ENCODE measurements at places on chromosomes 16 and 17.

DNA sequence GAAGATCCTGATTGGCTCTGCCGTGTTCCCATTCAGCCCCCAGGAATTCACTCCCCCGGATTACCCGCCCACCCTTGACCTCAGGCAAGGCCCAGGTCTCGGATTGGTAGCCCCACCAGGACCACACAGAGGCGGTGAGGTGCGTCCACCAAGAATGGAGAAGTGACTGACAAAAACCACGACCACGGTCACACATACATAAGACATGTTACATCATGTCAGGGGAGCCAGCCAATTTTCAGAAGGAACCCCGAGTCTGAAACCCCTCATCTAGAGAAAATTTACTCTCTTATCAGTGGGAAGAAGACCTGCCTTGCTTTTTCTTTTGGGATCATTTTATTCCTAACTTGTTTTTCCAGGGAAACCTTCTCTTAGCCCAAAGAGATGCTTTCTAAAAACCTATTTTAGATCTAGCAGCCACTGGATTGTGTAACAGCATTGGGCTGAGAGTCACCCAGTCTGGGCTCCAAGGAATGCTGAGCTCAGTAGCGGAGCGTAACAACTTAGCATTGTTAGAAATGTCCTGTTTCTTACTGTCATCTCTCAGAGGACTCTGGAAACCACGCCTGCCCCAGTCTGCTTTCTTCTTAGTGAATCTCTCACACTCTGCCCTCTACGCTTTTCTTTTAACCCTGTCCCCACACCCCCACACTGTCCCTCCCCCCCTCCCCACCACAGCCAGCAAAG, 164.1 kb downstream of the CMIP start:
- DNase-seq = no peak

DNA sequence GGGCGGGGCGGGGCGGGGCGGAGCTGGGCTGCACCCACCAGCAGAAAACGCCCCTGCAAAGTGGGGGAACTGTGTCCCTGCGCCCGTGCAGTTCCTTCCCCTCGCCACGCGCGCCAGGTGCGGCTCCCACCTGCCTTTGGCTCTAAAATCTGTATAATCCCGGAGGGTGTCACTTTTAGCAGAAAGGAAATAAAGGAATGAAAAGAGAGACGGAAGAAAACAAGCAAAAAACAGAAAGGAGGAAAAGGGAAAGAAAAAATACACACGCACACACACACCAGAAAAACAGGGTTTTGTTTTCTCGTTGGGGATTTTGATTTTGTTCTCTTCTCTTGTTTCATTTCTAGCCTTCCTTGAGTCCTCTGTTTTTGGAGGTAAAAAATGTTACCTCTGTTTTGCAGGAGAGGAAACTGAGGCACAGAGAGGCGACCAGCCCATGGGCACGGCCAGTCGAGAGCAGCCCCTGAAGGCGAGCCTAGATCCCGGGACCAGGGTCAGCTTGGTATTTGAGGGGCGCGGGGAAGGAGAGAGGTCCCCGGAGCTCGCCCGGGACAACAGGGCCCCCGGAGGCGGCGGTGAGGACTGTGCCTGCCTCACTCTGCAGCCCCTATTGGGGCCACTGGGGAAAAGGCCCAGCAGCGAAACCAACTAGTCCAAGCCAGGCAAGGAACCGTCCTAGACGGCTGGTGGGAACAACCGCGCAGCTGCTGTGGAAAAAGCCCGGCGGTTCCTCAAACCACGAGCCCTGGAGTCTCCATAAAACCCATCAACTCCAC, 594 bp upstream of the CARHSP1 start:
- no peak for DNase-seq

- DNase-seq = no peak
These were observed 43.4 kb downstream of the ZNF276 start for GRCh38 chr16:89764711-89765201.

DNA sequence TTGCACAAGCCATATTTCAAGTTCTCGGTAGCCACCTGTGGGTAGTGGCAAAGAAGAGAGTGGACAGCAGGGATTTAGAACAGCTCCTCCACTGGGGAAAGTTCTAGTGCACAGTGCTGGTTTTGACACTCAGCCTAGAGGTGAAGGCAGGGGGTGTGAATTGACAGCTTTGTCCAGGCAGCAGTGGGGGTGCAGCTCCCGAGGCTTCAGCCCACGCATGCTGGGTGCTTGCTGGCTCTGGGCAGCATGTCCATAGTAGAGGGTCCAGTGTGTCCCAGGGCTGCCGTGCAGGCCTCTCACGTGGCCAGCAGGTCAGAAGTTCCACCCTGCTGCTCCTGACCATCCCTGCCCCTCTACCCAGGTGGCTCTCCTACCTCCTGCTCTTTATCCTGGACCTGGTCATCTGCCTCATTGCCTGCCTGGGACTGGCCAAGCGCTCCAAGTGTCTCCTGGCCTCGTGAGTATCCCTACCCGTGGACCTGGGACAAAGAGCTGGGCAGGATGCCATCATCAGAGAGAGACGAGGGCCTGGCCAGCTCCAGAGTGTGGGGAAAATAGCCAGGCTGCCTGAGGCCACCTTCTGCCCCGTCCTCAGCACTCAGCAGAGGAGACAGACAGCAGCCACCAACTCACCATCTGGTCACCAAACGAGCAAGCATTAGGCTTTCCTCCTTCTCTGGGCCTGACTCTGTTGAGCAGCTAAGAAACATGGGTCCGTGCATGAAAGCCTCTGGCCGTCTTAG, 29.8 kb downstream of the TTYH2 start:
- no peak for DNase-seq

DNA sequence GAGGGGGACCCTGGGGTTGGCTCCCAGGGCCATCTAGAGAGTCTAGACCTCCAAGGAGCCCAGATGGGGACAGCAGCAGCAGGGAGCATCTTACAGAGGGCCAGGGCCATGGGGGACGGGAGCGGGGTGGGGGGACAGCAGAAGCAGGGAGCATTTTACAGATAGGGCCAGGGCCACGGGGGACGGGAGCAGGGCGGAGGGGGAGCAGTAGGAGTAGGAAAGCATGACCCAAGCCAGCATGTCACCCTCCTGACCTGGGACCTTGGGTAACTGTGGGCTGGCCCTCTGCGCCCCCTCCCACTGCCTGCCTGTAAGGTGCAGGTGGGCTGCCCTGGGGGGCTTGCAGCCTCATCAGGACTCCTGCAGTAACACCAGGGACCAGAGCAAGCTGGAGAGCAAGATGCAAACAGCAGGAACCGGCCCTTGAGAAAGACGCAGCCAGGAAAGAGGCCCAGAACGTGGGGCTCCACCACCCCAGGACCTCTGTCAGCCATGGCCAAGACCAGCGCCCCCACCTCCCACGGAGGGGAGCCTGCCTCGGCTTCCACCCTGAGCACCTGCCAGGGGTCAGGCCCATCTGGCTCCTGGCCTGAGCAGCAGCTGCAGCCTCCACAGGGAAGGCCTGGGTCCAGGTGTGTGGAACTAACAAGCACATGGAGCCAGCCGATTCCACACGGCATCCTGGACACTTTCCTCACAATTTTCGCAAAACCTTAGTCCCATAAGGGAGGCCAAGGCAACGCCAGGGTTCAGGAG, 2.4 kb downstream of the ZNF598 start:
- no peak for DNase-seq

- DNase-seq = no peak
These were observed 57.2 kb downstream of the WDR45B start for GRCh38 chr17:82590881-82591539.

DNA sequence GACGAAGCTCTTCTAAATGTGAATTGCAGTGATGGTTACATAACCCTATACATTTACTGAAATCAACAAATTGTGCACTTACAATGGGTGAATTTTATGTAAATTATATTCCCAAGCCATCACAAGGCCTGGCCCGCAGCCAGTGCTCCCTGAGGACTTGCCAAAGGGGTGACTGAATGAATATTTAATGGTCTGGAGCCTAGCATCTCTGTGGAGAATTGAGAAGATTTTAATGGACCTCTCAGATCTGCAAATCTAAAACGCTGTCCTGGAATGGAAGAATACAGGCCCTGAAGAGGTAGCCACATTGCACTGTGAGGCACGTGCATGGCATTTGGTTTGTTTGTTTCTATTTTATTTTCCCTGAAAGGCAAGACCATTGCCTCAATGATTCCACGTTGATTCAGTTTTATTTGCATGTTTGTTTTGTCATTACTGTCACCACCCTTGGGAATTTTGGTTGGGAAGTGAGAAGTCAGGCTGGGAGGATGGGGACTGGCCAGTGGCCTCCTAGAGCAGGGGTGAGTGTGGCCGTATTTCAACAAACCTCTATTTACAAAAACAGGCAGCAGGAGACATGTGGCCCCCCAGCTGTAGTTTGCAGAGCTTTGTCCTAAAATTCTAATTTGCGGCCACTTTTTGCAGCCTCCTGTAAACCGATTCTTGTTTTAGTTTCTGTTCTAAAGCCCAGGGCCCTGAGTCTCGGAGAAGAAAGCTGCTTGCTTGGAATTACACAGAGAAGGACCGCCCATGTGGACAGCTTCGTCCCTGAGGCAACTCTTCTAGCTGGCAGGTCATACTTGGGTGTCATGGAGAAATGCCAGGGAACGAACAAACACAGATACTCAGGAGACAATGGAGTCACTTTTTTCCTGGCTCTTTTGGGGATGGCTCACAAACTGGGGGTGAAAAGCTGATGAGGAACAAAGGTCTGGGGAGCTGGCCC, 40.5 kb upstream of the GCSH start:
- no peak for DNase-seq

DNA sequence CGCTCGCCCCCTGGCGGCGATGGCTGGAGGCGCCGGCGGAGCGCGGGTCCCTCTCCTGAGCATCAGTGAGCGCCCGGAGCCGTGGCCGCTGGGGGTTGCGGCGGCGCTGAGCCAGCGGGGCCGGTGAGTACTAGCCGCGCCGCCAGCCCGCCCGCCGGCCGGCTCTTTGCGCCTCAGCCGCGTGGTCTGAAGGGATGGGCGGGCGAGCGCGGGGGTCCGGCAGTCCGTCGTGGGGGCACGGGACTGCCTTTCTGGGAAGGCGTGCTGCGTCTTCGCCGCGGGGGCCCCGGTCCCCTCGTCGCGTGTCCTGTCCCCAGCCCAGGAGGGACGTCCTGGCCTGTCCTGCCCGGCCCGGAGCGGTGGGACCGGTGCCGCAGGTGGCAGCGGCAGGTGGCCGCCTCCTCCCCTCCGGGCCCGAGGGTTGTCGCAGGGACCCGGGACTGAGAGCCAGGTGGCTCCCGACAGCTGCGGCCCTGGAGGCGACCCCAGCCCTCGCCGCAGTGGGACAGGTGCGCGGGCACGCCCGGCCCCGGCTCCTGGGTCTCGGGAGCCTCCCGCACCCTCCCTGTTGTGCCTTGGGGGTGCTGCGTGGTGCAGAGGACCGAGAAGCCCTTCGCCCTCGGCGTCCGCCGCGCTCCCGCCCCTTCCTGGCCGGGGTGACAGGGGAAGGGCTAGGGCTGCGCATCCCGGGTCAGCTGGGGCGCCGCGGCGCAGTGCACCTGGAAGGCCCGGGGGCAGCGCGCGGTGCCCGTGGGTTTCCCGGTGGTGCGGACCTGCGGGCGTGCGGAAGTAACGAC, at the start of gene SPECC1:
Gene SPECC1 (plus strand): TSS at position 58 of the 797 bp plus-strand sequence. CDS start 87,293 bp downstream, outside the sequence.
- DNase-seq = peak; percentile 72

DNA sequence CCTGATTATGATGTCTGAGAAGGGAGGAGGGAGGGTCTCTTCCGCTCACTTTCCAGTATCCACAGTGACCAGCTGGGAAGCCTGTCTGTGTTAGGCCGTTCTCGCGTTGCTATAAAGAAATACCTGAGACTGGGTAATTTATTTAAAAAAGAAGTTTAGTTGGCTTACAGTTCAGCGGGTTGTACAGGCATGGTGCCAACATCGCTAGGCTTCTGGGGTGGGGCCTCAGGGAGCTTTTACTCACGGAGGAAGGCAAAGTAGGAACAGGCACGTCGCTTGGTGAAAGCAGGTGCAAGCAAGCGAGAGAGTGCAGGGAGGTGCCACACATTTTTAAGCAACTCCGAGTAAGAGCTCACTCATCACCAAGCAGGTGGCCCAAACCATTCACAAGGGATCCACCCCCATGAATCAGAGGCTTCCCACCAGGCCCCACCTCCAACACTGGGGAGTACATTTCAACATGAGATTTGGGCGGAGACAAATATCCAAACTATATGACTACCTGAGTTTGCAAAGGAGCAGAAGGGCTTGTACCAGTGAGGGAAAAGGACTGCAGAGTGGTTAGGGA, 137.5 kb downstream of the CCDC182 start:
- DNase-seq = no peak

- no peak for DNase-seq
These were observed 14.2 kb upstream of the KREMEN2 start for GRCh38 chr16:2949705-2950352.

DNA sequence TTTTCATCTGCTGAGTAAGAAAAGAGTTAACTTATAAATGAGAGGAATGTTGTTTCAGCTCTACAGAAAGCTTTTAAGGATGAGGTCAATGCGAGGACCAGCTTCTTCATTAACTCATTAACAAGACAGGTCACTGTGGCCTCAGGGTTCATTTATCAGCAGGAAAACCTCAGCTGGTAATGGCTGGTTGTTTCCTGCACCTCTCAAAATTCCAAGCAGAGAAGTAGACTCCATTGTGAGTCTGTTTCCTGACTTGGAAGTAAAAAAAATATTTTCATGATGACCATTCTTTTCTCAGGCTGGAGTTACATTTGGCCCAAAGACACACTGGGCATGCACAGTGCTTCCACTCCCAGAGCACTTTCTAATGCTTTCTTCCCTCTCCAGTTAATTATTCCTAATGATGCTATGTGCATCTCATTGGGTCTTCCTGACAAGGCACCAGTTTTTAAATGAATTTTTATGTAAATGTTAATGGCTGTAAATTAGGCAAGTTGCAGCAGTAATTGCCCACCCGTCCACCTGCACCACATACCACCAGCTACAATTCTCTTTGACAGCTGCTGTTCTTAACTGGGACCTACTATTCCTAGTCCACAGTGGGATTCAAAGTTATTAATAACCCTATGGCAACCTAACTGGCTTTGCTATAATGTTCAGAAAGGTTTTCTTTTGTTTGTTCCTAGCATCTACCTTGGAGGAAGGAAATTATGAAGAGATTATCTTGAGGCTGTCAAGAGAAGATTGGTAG, 89.5 kb upstream of the BCAR1 start:
- no peak for DNase-seq

GRCh38 chr16:79011282-79011681, 589.3 kb downstream of the MAF start:
- no peak for DNase-seq

DNA sequence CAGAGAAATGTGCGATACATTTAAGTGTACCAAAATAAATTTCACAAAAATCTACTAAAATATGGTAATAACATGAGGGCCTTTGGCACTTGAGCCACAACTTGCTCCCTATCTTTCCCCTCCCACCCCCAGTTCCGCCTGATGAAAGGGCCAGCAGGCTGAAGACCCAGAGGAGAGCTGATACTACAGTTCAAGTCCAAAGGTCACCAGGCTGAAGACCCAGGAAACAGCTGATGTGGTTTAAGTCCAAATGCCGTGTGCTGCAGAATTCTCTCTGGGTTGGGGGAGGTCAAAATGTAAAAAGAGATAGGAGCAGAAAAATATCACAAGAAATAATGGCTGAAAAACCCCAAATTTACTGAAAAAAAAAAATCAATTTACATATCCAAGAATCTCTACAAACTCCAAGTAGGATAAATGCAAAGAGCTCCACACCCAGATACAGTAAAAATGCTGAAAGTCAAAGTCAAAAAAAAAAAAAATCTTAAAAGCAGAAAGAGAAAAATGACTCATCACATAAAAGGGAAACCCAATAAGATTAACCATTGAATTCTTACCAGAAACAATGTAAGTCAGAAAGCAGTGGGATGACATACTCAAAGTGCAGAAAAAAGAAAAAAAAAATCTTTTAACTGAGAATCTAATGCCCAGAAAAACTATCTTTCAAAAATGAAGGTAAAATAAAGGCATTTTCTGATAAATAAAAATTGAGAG, 452.1 kb upstream of the ASIC2 start:
- DNase-seq = no peak

Data from stimulated activated CD4-positive, alpha-beta T cell treated with anti-CD3 and anti-CD28 coated beads, Interleukin-1b, Interleukin-23, amount 100 ng/mL, for 1 hour (primary cell).